ENCODE measurements at places on chromosomes 12 and 14.

DNA sequence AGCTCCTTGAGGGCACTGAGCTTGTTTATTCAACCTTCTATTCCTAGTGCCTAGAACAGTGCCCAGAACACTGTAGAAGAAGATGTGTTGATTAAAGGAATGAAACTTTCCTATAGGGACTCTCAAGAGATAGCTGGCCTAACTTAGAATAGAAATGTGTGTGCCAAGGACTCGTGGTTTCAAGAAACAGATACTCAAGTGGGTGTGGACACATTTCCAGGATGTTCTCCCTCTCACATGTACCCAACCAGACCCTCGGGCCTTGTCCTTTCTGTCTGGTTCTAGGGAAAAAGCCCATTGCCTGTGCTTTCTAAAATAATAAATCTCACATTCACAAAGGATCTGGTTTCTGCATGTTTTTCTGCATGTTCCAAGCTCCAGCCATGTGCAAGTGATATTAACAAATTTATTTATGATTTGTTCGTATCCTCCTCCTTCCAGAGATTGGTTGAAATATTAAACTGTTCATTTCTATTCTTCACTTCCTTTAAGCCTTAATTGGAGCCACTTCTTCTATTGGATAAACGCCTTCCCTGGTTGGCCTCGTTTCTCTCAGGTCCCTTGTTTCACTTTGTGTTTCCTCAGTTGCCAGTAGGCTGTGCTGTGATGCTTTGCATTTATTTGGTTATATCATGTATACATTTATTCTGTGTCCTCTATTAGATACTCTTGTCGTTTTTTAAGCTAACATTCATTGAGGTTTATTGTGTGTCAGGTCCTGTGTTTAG, 89.8 kb downstream of the CRADD start:
- peak; percentile 55 for DNase-seq

GRCh38 chr12:104315326-104316224, 12.0 kb downstream of the EID3 start:
- DNase-seq: no peak

- no peak for DNase-seq
Observed at GRCh38 chr12:51661836-51662235, 70.8 kb downstream of the SCN8A start.

DNA sequence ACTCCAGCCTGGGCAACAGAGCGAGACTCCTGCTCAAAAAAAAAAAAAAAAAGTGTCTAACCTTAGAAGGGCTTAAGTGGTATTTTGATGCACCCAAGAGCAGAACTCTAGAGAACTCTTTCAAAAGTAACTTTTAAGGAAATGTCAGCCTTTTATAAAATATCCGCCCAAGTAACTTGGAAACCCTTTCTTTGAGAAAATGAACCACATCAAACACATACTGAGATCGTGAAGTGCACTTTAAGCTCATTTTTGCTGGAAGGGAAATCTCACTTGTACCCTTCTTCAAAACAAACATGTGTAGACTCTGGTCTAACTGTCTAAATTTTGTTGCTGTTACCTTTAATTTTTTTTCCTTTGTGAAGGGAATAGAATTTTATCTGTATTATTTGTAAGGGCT, 5.5 kb downstream of the C12orf56 start:
- DNase-seq: no peak

DNA sequence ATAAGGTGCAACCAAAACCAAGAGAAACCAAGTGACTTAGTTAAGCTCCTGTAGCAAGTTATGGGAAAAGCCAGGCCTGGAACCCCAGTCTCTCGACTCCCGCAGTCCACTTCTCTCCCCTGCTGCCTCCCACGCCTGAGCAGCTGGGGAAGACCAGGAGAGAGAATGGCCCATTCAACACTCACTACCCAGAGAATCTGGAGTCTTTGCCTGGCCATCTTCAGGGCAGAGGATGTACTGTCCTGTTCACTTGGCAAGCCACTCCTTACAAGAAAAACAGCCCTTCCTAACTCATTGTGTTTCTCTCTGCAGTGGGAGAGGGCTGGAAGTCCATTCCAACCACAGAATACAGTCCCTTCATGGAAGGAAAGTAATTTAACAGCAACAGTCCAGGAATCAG, 1.8 kb downstream of the PITPNM2 start:
- DNase-seq: no peak

DNA sequence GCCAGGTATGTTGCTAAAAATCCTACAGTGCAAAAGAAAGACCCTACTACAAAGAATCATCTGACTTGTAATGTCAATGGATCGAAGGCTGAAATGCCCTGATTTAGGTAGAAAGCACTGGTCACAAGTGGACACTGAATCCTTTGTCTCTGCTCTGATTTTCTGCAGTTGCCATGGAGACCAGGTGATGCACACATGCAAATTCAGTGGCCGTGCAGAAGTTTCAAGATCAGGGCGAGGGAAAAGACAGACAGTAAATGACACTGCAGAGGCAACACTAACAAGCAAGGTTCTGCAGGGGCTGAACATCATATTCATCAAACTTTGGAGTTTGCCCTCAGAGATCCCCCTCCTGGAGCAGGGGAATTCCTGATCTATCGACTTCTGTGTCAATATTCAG, 370.3 kb upstream of the TMEM132C start:
- DNase-seq: no peak

- DNase-seq: no peak
Observed at GRCh38 chr12:68750506-68750905, 4.5 kb downstream of the SLC35E3 start.

GRCh38 chr12:107759410-107759809, 1.5 kb downstream of the PRDM4 start:
- DNase-seq: peak; percentile 82

GRCh38 chr12:23954332-23954731, 4.9 kb upstream of the SOX5 start:
- DNase-seq: no peak

DNA sequence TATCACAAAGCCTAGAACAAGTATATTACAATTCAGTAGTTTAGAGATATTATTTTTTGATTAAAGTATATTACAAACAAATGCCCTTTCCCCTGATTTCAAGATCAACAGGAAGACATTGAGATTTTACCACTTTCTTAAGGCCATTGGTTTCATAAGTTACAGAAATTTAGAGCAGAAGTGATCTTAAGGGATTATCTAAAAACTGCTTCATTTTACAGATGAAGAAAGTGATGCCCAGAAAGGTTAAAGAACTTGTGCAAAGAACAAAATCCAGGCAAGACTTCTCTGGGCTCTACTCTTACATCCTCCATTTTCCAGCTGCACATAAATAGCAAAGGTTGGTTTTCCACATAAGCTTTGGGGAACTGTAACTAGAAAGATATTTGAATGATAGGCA, 87.5 kb downstream of the DUSP6 start:
- DNase-seq: no peak

- no peak for DNase-seq
Observed at GRCh38 chr14:73973497-73973896, 23.4 kb downstream of the COQ6 start.

DNA sequence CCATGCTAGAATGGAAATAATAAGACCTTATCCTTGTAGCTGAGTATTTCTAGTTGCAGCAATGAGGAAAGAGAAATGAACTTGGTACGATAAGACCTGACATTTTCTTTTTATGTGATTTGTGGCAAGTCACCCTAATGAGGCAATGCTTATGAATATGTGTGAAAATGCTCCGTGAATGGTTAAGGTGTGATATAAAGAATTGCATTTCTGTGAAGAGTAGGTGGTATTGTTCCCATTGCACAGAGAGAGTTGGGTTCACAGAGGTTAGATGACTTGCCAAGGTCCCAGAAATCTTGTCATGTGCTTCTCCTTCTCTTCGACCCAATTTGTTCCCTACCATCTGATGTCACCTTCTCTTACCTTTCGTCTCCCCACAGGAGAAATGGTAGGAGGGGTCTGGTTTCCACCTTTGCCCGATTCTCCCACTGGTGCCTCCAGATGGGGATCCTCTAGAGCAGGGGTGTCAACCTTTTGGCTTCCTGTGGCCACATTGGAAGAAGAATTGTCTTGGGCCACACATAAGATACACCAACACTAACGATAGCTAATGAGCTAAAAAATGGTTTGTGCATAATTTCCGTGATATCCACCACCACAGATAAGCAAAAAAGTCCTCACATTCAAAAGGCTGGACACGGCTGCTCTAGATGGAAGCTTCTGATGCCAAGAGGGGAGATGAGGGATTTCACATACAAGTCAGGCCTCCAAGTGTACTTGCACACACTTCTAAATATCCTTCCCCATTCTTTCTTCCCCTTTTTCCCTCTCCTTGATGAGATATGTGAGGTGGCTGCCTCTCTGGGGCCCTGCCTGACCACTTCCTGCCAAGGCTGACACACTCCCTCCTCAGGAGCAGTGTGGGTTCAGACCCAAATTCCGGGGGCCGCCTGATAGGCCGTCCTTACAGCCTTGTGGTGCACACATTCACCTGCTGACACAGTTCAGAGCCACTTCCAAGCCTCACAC, 96.1 kb downstream of the PLXNC1 start:
- DNase-seq: no peak

DNA sequence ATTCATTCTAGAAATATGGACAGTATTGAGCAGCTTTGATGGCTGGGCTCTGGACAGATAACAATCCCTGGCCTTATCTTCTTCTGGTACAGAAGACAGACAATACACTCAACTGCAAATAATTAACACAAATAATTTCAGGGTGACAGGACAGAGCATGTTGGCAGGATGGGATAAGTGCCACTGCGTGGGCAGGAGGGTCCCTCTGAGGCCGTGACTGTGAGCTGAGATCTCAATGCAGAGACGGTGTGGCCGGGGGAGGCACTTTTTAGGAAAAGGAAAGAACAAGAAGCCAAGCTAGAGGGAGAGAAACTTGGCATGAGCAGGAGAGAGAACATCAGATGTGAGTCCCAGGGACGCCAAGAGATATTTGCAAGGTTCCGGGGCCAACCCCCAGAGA, 8.1 kb downstream of the SYNE3 start:
- no peak for DNase-seq

DNA sequence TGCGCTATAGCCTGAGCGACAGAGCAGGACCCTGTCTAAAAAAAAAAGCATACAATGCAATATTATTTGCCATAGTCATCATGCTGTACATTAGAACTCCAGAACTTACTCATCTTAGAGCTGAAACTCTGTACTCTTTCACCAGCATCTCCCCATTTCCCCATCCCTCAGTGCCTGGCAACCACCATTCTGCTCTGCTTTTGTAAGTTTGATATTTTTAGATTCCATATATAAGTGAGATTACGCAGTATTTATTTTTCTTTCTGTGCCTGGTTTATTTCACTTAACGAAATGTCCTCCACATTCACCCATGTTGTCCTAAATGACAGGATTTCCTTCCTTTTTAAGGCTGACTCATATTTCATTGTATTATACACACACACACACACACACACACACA, 121.8 kb downstream of the BBS10 start:
- no peak for DNase-seq

DNA sequence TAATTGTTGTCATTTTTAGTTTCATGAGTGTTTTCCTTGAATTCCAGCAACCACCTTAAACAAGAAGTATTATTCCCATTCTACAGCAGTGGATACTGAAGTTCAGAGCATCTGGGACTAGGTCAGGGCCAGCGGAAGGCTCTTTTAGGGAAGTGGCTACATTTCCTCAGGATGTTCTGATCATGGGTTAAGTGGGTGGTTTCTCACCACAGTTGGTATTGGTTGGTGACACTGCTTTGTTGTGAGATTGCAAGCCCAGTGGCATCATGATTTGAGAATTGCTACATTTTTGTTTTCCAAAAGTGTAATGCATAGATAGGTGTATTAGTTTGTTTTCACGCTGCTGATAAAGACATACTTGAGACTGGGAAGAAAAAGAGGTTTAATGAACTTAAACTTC, 47.1 kb downstream of the SYNE2 start:
- DNase-seq: no peak

DNA sequence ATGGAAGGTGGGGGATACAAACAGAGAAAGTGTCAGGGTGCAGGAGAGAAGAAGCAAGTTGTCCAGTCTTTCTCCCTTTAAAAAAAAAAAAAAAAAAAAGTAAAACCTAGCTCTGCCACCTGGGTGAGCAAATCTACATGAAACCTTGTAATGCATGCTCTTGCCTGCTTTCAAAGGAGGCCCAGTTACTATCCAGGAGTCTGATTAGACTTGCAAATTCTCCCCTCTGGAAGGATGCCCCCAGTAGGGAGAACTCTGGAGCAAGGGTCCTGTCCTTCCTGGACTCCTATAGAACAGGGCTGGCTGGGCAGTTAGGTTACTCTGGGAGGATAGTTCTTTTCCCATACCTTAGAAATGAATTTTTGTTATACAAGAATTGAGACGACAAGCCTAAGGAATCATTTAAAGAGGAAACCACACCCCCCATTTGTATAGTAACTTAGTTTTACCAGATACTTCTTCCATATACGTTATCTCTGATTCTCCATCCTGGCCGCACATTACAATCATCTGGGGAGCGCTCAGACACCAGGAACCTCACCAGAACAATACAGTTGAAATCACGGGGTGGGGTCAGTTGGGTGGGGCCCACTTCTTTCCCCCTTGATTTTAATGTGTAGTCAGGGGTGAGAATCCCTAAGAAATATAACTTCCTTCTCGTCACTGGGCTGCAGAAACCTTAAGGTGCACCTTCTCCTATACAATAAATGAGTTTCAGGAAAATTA, 30.5 kb downstream of the RAB35 start:
- no peak for DNase-seq

Data from RWPE1 (cell line).